ENCODE measurements at places on chromosomes 4 and X. TPM values are rescaled to one million over a fixed set of nuclear protein-coding genes. Genes with fewer than 3 reads are reported as not detected.

The TMEM150C gene
- total RNA-seq: 5.1 TPM

The H2BW2 gene
- total RNA-seq: not detected

GRCh38 chrX:31092476-31092875, 20.6 kb upstream of the FTHL17 start:
- no peak overlapping the region for H3K4me3 ChIP-seq
- no peak for DNase-seq
- H3K27me3 ChIP-seq: no peaks in the 10 kb centered on the region
- no peak overlapping the region for H3K27ac ChIP-seq
- no peaks in the 10 kb centered on the region for H3K4me1 ChIP-seq

DNA sequence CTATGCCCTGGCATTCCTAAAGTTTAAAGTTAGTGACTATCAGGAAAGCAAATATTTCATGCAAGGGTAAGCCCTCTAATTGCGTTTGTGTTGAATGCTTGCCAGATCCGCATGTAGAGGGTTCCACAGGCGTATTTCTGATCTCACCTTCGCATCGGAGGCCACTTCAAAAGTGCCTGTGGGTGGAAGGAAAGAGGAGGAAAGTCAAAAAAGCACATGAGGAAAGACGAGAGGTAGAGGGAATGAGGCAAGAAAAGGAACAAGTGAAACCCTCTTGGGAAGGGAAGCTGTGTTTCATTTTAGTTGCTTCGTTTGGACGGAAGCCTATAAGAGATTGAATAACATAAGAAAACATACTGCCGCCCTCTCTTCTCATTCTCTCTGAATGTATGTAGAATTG, 628.8 kb downstream of the SPRY1 start:
- DNase-seq: no peak
- no peaks in the 10 kb centered on the region for H3K36me3 ChIP-seq
- H3K4me3 ChIP-seq: no peak overlapping the region
- no peaks in the 10 kb centered on the region for H3K4me1 ChIP-seq
- H3K27ac ChIP-seq: no peak overlapping the region
- H3K27me3 ChIP-seq: no peaks in the 10 kb centered on the region

- no peak overlapping the region for H3K4me3 ChIP-seq
- no peak overlapping the region for H3K27ac ChIP-seq
- H3K27me3 ChIP-seq: no peaks in the 10 kb centered on the region
- H3K36me3 ChIP-seq: no peaks in the 10 kb centered on the region
These were observed 42.2 kb upstream of the NKRF start for GRCh38 chrX:119648421-119648775.

Measured in left lung (tissue), 14 donors.